H4 (cell line): ENCODE measurements at places on chromosomes 2 and 18. TPM values are rescaled to one million over a fixed set of nuclear protein-coding genes. Genes with fewer than 3 reads are reported as not detected.

- no peak for DNase-seq
These were observed 1.2 kb downstream of the ABCG8 start for GRCh38 chr2:43839776-43840564.

CCBE1 gene
- total RNA-seq, result not detected in 2 replicates

DNA sequence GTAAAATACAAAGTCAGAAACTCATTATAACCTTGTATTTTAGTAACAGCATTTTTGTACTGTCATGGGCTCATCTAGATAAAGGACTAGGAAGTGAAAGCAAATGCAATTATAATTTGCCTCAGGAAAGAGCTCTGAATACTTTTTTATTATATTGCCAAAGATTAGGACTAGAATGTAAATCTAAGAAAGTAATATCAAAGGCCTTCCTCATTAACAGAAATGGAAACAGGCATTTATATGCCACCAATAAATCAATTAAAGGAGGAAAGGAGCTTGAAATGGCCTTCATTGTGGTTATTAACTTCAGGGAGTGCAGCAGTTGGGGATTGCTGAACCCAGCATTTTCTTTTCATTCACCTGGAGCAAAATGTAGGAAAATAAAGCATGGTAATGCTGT is 39.6 kb downstream of the DTNA start:
- no peak for DNase-seq

- no peak for DNase-seq
These were observed 76.2 kb downstream of the MREG start for GRCh38 chr2:215937190-215937589.

SNTG2 gene
- not detected in 2 replicates for total RNA-seq

DNA sequence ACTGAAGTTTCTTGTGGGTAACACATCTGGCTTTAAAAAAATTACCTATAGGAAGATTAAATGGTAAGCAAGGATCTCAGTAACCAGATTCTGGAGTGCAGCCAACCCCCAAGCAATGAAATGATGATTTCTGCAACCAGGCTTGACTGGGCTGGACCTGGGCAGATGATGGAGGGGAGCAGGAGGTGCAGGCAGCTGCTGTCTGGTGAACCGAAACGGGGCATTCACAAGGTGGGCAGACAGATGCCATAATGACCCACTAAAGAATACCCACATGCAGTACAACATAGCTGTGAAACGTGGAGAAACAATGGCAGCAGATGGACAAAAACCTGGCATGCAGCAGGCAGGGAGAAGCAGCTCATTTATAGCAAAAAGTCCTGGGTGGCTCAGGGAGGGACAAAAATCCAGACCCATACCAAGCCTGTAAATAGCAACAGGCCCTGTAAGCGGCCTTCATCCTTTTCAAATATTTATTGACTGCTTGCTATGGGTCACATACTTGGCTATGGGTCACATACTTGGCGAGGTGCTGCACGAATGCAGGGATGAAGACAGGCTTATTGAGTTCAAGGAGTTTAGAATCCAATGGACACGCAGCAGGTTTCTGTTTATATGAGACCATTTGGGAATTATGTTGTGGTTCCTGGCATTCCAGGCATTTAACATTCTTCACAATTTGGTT is 244.7 kb downstream of the HRH4 start:
- peak; percentile 94 for DNase-seq

ABCB11 gene
- total RNA-seq, result not detected in 2 replicates

DNA sequence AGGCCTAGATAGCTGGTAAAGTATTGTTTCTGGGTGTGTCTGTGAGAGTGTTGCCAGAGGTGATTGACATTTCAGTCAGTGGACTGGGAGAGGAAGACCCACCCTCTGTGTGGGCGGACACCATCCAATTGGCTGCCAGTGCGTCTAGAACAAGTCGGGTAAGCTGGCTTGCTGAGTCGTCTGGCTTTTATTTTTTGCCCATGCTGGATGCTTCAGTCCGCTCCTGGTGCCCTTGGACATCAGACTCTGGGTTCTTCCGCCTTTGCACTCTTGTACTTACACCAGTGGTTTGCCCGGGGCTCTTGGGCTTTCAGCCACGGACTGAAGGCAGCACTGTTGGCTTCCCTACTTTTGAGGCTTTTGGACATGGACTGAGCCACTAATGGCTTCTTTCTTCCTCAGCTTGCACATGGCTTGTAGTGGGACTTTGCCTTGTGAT is 24.3 kb downstream of the DIS3L2 start:
- no peak for DNase-seq

DNA sequence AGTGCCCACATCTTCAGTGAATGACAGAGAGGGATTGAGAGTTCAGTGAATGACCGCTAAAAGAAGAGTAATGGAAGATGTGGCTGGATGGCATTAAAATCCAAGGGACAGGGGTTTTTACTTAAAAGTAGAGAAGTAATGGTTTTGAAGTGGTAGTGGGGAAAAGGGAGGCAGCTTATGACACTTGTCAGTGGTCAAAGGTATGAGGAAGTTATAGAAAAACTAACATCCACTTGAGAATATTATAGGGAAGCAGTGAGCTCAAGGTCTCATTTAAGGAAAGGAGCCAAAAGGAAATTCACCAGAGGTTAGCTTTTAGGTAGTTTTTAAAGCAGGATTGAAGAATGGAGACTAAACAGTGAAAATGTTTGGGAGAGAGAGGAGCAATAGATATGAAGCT is 24.3 kb downstream of the CDK15 start:
- no peak for DNase-seq

DNA sequence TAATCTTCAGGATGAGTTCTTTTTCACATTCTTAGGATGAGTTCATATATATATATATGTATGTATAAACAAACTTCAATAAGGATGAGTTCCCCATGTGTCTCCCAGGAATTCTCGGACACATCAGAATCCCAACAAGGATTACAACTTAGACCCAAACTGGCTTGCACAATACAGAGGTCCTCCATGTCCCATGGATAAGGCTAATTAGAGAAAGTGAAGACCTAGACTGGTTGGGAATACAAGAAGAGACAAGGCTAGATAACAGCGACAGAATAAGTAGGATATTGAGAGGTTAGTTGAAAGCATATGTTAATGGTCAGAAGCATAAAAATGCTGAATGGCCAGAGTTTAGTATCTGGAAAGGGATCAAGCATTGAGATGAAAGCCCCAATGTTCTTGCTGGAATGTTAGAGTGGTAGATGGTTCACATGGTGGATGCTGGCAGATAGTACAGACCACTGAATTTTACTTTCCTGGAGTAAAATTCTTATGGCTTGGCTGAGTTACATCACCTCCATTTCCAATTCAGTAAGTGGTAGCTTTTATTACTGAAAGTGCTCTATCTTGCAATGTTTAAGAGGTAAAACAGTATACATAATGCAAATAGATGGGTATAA is 154.9 kb upstream of the EPHA4 start:
- DNase-seq, result no peak

NYAP2 gene
- 0.53 and 0.95 TPM in 2 replicates for total RNA-seq

TMEM247 gene
- total RNA-seq, result not detected in 2 replicates

GRCh38 chr18:13440277-13441248 is 222.0 kb downstream of the LDLRAD4 start:
- DNase-seq, result no peak

GRCh38 chr18:4817665-4818064 is 362.6 kb upstream of the DLGAP1 start:
- DNase-seq, result no peak

- peak; percentile 47 for DNase-seq
These were observed 48.2 kb upstream of the PPM1B start for GRCh38 chr2:44120428-44120827.

GRCh38 chr2:220277445-220277975 is 650.1 kb downstream of the SLC4A3 start:
- peak; percentile 45 for DNase-seq

DNA sequence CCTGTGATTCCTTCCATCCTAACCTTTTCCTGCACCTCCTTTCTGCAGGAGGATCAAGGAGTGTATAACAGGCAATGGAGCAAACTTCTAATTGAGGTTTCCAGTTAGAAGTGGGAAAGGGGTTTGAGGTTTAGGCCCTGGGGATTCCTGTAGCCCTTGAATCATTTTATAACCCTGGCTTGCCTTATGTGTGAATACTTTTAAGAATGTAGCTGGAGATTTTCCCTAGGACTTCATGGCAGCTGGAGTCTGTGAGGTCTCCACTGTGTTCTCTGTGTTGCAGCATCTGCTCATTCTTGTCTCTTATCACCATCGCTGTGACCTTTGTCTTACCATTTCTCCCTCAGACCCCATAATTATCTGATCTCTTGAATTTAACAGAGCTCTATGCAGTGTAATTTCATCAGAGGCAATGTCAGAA is 370.2 kb upstream of the SLC14A2 start:
- no peak for DNase-seq

GRCh38 chr2:68879296-68879695 is 8.1 kb upstream of the BMP10 start:
- no peak for DNase-seq

DNA sequence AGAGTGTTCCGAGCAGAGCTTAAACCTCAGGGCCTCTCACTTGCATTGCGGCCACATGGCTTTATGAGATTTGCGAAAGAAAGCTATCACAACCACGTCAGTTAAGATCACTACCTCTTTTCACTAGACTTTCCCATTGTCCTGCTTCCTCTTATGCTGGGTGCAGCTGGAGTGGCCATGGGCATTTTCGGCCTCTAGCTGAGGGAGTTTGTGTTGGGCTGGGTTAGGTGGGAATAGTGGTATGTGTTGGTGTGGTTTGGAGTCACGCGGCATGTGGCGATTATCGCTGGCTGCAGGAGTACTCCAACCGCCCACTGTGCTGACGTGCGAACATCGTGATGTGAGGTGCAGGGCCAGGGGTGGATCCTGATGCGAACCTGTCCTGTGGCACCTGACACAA is 27.1 kb downstream of the RALB start:
- no peak for DNase-seq

DNA sequence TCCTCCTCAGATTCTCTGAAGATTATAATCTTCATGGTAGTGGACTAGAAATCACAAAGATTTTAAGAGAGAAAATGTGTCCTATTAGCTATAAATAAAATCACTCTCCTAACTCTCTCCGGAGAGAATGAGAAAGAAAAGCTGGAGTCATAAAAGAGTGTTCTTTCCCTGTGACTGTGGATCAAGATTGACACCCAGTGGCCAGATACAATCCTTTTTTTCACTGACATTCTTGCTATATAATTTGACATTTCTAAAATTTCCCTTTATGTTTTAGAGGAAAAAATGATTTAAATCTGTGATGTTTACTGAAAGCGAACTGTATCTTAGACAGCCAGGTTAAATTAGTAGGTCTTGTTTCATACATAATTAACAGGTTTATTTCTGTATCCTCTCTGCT is 35.4 kb upstream of the LRP2 start:
- no peak for DNase-seq

DNA sequence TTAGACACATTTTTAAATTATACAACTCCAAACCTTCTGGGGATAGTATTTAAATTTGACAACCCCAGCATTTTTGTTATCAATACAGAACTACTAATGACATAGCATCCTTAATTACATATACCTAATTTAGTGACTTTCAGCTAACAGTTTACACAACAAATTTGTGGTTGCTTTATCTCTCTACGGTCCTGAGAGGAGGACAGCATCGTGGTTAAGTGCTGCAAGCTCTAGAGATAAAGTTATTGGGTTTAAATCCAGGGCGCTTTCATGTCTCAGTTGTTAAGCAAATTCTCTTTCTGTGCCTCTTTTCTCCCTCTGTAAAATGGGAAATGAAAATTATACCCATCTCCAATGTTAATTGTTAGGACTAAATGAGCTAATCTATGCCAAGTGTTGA is 129.3 kb downstream of the METTL4 start:
- no peak for DNase-seq

- DNase-seq, result peak; percentile 53
These were observed 162.7 kb upstream of the NT5C1B start for GRCh38 chr2:18752022-18752493.

DNA sequence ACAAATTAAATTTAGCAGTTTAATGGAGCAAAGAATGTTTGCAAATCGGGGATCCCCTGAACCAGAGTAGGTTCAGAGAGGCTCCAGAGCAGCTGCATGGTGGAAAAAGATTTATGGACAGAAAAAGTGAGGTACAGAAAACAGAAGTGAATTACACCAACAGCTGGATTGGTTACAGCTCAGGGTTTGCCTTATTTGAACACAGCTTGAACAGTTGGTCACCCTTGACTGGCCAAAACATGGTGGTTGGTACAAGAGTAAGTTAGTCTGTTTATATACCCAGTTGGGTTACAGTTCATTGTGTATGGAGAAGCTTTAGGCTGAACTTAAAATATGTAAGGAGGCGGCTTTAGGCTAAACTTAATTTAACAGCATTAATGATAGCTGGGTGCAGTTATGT is 5.4 kb upstream of the CDCA7 start:
- DNase-seq, result no peak

CAPN14 gene
- total RNA-seq, result 0.14 TPM in 1 of 2 replicates, not detected in the other

- DNase-seq, result peak; percentile 31
These were observed 7.3 kb upstream of the CHN1 start for GRCh38 chr2:175012516-175012915.

DNA sequence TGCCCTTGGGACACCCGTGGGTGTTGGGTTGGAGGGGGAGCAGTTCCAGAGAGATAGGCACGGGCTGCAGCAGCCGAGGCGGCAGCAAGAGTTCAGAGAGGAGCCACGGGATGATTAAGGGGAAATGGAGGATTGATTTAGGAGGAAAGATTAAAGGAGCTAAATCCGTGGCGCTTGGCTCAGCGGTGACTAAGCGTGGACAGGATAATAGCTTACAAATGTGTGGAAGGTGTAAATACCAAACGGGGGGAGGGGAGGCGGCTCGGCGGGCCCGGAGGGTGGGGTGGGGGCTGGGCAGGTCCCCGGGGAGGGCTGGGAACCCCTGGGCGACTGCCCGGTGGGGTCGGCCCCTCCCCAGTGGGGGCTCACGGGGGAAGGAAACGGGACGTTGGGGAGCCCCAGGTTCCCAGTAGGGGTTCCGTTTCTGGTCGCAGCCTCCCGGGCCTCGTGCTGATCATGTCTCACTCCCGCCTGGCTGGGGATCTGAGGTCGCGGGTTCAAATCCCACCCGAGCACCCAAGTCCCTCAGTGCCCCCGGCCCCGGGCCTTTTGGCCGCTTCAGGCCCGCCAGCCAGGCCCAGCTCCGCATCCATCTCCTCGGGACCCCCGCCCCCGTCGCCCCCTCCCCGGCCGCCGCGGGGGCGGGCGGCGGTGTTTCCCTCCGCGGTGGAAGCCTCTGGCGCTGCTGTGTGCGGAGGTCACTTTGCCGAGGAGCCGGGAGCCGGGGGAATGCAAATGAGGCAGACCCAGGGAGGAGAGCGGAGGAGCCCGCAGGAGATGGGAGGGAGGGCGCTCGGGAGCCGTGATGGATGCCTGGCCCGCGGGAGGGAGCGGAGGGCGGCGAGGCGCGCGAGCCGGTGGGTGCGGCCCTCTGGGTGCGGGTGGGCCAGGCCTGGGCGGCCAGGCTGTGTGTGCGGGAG is 8.1 kb downstream of the ASIC4 start:
- peak; percentile 34 for DNase-seq

ANKRD53 gene
- total RNA-seq, result not detected in 2 replicates

TIMM21 gene
- 29.2 and 38.6 TPM in 2 replicates for total RNA-seq

- DNase-seq, result no peak
These were observed 26.3 kb downstream of the B4GALT6 start for GRCh38 chr18:31657823-31658669.

KCNK3 gene
- total RNA-seq, result 0.12 and 2.1 TPM in 2 replicates
